ENCODE measurements at places on chromosomes 2 and 18.

DNA sequence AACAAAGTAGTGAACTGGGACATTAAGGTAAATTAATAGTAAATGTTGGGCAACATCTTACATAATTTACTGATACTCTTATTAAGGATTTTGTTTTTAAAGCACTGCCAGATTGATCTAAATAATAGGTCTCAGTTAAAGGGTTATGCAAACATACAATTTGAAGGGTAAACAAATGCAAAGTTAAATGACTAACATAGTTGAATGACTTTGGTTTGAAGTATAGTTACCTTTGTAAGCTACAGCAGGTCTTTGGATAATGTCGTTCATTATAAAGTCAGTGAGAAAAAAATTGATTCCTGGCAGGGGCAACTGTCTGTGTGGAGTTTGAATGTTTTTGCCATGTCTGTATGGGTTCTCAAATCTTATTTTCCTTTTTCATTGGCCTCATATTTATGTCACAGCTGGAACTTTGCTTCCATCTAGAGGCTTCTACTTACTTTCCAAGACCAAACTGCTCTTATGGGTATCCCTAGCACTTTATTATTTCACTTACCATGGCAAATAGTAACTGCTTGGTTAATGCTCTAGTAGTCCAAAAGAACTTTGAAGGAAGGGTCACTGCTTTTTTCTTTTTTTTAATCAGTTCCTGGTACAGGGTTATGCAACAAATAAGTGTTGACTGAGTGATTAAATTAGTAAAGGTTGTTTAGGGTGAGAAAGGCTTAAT lies 107.8 kb downstream of the NBEAL1 start:
- DNase-seq: peak; percentile 34

DNA sequence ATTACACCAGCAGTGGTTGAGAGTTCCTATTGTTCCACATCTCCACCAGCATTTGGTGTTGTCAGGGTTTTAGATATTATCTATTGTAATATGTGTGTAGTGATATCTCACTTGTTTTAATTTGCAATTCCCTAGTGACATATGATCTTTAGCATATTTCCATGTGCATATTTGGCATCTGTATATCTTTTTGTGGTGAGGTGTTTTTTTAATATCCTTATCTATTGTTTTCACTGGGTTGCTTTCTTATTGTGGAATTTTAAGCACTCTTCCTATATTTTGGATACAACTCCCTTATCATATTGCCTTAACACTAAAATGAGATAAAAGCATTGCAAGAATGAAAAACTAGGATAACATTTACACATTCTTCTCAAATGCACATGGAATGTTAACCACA lies 453.9 kb upstream of the FSIP2 start:
- DNase-seq: no peak

DNA sequence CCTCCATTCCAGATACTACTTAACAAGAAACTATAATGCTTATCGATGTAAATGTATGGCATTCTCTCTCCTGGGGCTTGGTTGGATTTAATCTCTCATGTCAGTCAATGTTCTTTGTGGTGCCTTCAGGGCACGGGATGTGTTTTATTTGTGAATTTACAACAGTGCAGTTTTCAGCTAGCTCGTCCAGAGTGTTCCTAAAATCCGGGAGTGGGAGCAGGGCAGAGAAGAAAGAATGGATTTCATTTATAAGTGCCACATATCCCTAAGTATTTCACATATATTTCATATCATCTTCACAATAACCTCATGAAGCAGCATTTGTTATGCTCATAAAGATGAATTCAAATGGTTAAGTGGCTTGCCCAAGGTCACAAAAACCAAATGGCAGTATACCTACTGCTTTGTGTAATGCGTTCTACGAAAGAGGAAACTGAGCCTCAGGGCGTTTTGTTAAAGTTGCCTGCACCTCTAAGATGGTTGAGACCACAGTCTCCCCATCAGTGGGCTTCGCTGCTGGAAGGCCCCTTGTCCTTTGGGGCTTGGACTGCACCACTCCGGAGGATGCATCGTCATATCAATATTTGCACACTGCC lies 134.7 kb upstream of the MGAT5 start:
- DNase-seq: no peak

- no peak for DNase-seq
Measured at GRCh38 chr2:138494265-138494966, 7.2 kb upstream of the SPOPL start.

DNA sequence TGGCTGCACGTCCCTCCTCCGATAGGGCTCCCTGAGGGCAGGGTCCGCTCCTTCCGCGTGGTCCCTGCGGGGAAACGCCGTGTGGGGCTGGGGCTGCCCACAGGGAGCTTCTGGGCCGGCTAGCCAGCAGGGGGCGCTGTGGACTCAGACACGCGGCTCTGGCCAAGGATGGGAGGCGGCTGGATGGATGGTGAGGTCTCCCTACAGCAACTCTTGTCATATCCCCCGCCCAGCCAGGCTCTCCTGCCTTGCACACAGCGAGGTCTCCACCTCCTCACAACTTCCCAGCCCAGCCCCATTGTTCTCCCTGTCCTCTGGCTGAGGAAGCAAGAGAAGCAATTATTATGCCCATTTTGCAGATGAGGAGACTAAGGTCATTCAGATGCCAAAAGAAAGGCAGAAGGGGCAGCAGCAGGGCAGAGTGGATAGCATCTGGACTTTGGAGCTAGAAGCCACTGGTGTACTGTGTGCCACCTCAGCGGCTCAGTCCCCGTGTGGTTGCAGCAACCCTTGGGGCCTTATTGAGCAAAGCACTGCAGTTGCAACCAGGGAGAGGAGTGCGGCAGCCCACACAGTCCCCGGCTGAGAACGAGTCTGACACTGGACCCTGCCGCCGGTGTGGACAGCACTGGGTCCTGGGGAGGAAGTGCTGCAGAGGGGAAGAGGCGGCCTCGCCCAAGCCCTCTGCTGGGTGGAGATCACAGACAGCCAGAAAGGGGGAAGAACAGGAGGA lies 99.0 kb downstream of the ZFP36L2 start:
- peak; percentile 98 for DNase-seq

GRCh38 chr2:190304404-190304803 lies 15.2 kb downstream of the HIBCH start:
- no peak for DNase-seq

GRCh38 chr2:142435847-142436246 lies 305.0 kb upstream of the LRP1B start:
- DNase-seq: no peak

DNA sequence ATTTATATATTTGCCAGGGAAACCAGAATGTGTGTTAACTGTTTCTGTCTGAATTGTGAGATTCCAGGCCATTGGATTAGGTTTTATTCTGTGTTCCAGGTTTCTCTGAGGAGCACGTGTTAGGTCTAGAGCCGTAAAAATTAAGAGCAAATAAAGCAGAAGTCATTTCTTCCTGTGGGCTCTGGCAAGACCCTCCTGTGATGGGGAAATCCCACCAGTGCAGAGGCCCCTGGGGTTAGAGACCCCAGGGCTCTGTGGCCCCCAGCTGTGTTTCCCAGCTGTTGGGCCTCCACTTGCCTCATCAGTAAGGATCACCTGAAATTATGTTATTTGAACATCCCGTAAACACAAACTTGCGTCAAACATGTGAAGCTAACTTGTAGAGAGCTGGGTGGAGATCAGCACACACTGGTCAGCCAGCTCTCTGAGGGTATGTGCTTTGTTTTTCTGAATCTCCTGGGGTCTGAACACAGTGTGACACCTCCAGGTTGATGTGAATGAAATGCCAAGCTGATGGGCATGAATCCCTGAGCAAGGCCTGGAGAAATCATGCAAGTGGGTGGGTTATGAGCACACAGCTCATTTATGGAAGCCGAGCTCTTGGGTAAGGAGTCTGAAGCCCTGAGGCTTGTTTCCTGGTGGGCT lies 50.3 kb downstream of the HK2 start:
- DNase-seq: no peak

DNA sequence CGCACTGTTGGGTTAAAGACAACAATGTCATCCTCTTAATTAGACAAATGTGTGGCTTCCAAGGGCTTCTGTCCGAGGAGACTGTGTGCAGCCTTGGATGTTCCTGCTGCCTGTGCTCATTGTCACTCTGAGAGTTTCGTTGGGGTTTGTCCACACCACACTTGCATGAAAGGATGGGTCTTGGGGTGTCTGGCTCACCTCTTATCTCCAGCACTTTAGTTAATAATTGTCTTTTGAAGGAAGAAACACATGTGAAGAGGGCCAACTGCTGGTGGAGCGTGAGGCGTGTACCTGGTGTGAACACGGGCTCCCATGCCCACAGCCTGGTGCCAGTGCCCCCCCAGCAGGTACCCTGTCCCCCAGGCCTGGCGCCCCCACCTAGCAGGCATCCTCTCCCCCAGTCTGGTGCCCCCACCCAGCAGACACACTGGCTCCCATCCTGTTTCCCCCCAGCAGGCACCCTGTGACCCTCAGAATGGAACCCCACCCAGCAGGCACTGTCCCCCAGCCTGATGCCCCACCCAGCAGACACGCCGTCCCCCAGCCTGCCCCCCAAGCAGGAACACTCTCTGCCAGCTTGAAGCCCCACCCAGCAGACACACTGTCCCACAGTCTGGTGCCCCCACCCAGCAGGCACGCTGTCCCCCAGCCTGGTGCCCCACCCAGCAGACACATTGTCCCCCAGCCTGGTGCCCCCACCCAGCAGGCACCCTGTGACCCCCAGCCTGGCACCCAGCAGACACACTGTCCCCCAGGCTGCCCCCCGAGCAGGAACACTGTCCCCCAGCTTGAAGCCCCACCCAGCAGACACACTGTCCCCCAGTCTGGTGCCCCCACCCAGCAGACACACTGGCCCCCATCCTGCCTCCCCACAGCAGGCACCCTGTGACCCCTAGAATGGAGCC lies 96.3 kb upstream of the TMEM18 start:
- DNase-seq: no peak

GRCh38 chr2:127183771-127184170 lies 36.3 kb downstream of the CYP27C1 start:
- DNase-seq: no peak

DNA sequence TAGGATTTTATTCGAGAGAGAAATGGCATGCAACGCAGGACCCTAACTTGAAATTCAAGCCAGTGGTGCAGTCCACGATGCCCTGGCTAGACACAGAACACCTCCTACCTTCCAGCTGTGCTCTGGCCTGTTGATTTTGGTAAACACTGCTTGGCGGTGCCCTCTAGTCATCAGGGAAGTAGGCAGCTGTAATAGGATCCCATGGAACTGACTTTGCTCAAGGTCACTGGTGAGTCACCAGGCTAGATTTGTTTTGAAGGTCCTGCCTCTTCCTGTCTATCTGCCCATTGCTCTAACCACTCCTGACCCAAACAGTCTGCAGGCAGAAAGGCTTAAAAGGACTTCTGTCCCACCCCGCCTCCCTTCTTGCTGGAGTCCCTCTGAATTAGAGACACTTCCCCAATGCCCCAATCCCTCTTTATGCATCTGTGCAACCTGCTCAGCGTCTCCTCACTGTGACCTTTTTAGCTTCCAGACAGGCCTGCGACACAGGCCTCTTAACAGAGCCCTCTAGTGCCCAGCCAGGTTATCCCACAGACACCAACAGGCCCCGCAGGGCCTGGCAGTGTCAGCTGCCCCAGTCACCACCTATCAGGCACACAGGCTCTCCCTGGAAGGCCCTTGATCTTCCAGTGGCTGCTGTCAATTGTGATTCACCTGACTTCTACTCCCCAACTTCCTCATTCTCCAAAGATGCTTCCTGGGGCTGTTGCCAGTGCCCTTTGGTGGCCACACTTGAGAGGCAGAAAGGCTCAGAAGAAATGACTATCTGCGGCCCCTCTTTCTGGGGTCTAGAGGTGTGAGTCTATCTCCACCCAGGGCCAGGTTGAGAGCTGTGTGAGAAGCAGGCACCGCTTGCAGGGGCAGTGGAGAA lies 5.2 kb downstream of the TMEM127 start:
- DNase-seq: peak; percentile 90

DNA sequence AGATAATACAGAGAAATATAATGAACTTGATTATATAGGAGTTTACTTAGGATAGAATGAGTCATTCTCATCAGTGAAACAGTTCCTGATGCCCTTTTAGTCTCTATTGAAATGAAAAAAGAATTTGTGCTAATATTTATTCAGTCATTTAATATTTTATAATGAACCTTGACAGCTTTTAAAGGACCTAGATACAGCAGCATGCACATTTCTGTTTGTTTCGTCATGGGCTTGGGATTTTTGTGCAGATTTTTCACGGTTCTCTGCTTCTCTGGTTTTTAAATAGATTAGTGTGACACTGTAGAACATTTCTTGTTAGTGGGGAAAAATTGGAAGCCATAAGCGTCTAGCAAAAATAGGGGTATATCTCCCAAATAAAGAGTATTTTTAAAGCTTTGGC lies 60.7 kb downstream of the NABP1 start:
- DNase-seq: no peak

- no peak for DNase-seq
Measured at GRCh38 chr18:21369146-21369545, 127.1 kb downstream of the GREB1L start.

DNA sequence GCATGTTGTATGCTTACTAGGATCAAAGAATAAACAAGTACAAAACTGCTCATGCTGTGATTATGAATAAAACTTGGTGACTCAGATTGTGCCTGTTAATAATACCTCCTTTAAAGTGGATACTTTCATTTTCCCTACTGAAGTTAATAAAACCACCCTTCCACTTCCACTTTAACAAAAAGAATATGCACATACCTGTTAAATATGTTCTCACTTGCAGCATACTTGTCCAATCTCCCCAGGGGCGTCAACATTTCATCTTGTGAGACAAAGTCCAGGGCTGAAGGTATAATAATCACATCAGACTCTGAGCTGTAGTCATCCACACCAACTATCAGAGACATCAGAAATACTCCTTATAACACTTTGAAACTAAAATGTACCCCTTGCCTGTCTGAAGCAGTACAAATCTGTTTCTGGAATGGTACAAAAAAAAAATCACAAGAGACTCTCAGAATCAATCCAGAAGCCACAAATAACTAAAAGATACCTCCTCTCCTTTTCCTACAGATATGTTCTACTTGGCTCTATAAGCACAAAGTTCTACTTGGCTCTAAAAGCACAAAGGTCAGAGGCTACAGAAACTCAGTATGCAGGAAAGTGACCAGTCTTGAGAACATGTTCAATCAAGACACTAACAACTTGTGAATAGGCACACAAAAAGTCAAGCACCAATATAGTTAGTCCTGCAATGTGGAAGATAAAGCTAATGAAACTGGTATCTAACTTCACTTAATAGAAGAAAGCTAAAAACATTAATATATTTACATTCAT lies 19.3 kb downstream of the PPP4R1 start:
- no peak for DNase-seq

DNA sequence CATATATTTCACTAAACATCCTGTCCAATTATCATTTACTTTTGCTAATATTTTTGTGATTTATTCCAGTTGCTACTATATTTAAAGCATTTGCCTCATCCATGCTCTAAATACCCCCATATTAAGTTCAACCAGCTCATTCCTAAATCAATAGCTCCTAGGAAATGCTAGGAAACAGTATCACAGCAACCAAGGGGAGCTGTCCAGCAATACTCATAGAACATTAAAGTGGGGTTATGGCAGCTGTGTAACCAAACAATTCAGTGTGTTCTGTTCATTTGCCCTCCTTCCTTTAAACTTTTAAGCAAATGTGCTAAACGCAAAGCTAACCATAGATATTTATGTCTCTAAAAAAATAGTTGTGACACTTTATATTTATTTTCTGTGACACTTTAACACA lies 41.1 kb downstream of the ACVR1C start:
- no peak for DNase-seq

- DNase-seq: no peak
Measured at GRCh38 chr2:208046686-208047085, 21.4 kb upstream of the PLEKHM3 start.

Data from inflammatory macrophage (primary cell).